D341Med (cell line): ENCODE measurements at places on chromosomes 4 and X.

- DNase-seq, result no peak
Measured at GRCh38 chr4:87122252-87122651, 98.2 kb downstream of the KLHL8 start.

- peak; percentile 39 for DNase-seq
Measured at GRCh38 chr4:147825451-147826287, 93.8 kb downstream of the ARHGAP10 start.

DNA sequence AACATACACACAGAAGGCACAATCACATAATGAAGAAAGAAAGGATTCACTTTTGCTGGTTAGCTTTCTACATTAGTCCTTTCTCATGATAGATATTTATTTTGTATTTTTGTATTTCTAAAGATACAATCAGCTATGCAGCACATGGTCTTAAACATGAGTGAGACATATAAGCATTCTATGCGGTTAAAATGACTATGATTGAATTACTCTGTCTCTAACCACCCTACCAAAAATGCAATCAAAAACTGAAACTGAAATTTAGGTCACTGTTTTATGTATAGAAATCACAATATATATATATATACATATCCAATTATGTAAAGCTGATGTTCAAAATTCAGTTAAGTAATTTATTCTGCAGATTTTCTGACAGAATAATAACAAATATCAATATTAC is 21.9 kb downstream of the CXXC4 start:
- no peak for DNase-seq

DNA sequence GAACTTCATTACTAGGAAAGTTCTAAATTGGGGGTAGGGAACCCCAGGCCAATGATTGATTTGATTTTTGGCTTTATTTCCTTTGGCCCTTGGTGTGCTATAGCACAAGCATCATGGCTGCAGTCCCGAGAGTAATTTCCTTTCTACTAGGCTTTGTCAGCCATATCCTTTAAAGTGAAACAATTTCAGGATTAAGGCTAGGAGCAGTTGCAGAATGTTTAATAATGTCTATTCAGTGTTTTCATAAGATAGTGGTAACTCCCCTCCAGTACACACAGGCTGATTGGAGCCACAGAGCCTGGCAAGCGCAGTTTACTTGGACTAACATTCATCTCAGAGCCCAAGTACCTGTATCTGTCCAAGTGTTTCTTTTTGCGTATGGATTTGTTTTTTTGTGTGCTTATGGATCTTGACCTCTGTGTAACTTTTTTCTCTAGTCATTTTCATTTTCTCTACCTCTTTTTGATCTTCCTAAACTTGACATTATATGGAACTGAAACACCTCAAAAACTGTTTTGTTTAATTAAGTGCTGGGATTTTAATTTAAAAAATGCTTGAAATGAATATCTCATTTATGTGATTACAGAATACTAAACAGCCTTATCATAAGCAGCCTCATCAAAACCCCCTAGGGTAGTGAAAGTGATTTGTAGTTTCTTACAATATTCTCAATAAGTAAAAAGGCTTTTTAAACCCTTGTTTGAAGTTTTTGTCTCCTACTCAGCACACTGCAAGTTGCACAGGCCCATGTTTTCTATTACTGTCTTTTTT is 7.5 kb downstream of the STIM2 start:
- DNase-seq, result no peak

DNA sequence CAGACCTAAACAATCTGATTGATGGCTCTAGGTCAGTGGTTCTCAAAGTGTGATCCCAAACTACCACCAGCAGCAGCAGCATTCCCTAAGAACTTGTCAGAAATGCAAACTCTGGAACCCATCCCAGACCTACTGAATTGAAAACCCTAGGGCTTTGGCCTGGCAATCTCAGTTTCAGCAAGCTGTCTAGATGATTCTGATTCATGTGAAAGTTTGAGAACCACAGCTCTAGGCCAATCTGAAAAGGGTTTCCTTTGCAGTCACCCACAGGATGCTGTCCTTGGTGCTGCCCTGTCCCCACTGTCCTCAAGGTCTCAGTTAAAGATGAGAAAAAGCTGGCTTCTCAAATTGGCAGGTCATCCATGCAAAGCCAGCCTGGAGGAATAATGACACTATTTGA is 34.8 kb downstream of the SMPX start:
- no peak for DNase-seq

DNA sequence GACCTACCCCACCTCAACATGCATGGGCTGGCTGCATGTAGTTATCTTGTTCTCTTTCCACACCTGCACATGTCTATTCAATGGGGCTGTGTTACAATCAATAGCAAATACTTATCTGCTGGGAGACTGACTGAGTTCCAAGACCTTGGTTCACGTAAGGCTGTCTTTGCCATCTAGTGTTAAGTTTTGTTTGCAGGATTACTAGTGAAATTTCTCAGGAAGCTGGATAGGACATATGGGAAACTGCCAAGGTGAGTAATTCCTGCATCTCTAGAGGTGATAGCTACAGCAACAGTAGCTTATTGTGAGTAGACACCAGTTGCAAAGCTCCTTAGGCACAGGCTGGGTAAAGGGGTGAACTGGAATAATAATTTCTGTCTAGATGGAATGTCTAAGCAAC is 177.5 kb downstream of the ENOX2 start:
- DNase-seq, result no peak

- DNase-seq, result peak; percentile 29
Measured at GRCh38 chr4:2337896-2338295, 76.0 kb upstream of the MXD4 start.

GRCh38 chr4:33184657-33185290 is 2464.6 kb downstream of the PCDH7 start:
- DNase-seq, result no peak

DNA sequence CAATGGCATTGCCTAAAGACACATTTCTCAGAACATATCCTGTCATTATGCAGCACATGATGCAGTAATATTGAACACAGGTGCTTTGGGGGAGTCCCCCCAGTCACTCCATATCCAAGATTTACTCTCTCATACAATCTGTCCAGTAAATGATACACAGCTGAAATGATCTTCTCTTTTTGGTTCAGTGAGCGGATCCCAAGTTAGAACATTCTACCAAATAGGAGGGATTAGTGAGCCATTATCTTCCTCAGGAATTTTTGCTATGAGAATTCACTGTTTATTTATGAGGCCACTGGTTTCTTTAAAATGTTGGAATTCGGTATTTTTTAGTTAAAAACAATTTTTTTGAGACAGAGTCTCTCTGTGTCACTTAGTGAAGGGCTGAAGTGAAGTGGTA is 96.5 kb downstream of the TRAPPC11 start:
- no peak for DNase-seq

DNA sequence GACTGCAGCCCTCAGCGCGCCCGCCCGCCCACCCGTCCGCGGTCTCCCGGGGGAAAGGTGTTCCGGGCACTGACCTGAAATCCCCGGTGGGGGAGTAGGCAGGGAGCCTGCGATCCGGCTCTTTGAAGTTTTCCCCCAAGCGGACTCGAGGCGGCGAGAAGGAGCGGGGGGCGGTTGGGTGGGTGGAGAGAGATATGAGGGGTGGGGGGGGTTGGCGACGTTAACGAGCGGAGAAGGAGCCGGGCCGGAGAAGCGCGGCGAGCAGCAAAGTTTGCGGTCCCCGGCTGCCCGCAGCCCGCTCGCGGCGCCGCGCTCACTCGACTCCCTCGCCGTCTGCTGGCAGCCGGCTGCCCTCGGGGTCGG is 636 bp downstream of the BCOR start:
- peak; percentile 48 for DNase-seq

DNA sequence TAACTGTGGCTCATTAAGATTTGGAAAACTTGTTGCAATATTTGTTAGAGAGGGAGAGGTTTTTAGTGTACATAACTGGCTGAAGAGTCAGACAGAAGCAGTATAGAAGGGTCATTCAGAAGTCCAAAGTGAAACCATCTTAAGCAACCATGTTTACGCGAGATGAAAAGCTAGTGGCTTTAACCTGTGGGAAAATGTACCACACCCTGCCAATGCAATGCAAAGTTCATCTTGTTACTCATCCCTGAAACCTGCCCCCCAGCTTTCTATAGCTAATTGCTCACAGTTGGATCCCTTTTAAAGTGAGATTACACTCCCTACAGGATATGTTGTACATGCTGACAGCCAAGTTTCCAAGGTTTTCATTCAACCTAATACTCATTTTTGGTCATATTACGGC is 96.7 kb upstream of the RAPGEF2 start:
- DNase-seq, result no peak

- peak; percentile 1 for DNase-seq
Measured at GRCh38 chrX:97057349-97057909, 173.7 kb downstream of the RPA4 start.

DNA sequence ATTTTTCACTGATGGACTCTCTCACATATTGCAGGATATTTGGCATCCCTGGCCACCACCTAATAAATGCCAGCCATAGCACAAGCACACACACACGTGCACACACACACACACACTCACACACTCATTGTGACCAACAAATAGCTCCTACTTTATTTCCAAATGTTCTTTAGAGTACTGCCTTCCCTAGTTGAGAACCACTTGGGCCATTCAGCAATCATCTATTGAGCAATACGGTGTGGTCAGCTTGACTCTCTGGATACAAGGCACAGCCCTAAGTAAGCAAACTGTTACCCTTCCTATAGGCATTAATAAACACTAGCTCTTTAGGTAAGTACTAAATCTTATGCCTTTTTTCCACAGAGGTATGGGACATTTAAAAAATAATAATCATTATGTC is 21.1 kb downstream of the CORIN start:
- DNase-seq, result no peak
